Activated naive CD4-positive, alpha-beta T cell (primary cell): ENCODE measurements at places on chromosomes 7 and 10.
A peak's percentile ranks its signal among the peaks of the same experiment; 100 is the strongest.

DNA sequence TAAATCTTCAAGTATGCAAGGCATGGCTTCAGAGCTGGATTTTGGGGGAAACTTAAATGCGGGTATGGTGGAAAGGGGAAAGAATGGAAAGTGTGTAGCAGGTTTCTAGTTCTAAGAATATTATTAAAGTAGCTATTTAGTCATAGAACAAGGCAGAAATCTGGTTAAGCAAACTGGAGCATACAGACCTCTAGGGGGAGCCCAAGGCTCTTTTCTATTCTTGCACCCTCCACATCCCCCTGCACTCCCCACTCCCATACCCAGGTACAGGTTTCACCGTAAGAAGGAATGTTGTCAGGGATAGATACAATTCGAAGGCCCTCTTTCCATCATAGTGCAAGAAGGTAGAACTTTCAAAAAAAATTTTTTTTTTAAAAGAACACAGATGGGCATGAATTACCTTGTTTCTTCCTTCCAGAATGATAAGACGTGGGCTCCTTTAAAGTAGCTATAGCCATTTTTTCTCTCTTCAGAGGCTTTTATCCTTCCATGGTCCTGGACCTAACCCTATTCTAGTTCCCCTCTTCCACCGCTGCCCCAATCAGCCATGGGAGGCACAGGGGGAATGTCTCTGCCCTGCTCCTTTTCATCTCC, 41.5 kb upstream of the SMIM30 start:
- DNase-seq = no peak

DNA sequence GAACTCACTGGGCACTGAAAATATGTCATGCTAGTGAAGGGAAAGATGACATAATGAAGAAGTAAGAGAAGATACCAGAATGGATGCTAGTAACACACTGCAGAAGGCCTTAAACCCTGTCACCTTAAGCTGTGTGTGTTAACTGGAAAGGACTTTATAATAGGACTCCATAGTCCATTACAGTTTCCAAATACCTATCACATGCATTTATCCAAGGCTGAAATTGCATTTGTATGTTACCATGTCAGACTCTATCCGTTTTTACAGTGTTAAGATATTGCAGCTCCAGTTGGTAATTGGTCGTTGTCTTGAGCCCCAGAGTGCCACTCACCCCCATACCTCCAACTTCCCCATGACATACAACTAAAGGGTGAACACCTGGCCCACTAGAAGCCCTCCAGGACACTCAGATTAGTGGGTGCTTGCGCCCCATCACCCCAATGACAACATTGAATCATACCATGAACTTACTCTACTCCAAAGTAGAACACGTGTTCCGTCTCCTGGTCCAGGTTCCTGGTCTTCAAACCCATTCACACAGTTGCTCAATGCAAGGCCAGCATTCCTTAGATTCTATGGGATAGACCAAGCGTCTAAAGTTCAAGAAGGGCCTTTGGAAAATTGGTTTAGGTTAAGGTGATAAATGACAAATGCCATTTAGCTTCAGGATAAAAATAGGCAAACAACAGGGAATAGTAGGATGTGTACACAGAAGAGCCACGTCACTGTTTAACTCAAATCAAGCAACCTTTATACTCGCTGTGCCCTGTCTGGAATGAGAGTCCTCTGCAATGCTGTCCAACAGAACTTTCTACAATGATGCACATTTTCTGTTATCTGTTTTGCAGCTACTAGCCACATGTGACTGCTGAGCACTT, 2.1 kb upstream of the RAPGEF5 start:
- no peak for DNase-seq

GRCh38 chr10:3850999-3851937, 66.3 kb upstream of the KLF6 start:
- DNase-seq = no peak

- no peak for DNase-seq
Measured at GRCh38 chr7:28773423-28774145, 184.5 kb downstream of the TRIL start.

DNA sequence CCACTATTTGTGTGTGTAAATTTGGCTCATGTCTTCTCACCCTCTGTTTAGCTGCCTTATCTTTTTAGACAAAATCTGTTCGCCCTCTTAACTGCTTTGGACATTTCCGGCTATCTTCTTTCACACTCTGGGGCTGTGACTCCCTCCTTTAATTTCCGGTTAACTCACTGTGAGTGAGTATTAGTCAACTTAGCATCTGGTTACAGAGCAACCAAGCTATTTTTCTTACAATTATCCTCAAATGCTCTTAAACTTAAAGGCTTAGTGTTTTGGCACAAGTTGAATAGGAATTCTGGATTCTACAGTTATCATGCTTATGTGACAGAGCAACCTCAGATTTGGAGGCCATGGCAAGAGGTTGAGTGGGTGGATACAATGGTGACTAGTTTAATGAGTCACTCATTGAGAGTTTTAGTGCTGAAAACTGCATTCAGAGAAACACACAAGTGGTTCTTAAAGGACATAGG, 177.6 kb upstream of the SEMA3A start:
- no peak for DNase-seq

- DNase-seq = no peak
Measured at GRCh38 chr10:3588346-3588745, 196.7 kb downstream of the KLF6 start.

GRCh38 chr7:42931447-42931833, 534 bp downstream of the PSMA2 start:
- DNase-seq = no peak

GRCh38 chr10:75744261-75744660, 312.8 kb downstream of the LRMDA start:
- DNase-seq = no peak

- no peak for DNase-seq
Measured at GRCh38 chr10:117226813-117227451, 14.0 kb upstream of the SLC18A2 start.

DNA sequence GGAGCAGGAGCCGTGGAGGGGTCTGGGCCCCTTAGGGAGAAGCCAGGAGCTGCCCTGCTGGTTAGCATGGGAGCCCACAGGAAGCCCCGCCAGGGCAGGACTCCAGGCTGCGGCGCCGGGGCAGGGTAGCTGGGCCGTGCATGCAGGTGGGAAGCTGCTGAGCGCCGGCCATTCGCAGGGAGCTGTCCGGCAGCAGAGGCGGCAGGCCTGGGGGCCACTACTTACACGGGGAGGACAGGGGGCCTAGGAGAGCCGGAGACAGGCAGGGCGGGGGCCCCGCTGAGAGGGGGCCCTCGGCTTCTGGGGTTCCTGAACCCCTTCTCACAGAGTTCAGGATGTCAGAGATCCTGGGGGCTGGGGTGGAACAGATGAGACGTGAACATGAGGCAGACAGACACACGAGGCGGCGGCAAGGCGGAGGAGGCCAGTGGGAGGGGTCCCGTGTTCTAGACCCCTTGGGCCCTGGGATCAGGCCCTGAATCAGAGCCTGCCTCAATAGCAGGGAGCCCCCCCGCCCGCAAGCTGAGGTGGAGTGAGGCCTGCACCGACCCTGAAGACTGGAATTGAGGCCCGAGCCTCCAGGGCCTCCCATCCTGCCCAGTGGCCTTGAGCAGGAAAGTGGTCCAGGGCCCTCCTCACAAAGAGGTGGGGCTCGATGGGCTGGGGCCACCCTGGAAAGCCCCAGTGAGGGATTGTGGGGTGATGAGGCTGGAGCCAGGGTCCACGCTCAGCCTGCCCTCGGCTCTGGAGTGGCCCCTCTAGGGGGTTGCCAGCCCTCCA, 28.0 kb downstream of the YKT6 start:
- no peak for DNase-seq

DNA sequence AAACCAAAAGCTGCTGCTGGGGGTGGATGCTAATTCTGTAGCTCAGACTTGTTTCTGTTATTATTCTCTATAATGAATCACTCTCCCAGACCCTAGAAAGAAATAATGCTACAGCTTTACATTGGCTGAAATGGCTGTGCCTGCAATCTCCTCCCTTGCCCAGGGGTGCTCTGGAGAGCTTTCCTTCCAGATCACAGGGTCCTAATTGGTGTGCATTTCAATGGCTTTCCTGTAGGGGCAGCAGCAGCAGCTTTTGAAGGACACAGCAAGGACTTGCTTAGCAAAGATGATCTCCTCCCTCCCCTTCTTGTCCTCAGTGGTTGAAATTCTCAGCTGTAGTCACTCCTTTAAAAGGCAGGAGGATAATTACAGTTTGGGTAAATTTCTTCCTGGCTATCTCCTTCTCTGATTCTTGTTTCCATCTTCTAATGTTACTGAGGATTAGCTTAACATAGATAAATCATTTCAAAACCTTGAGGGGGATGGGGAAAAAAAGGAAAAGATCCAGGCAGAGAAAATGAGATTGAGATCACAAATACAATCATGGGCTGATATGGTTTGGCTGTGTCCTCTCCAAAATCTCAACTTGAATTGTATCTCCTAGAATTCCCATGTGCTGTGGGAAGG, 120.2 kb upstream of the CTTNBP2 start:
- no peak for DNase-seq

- no peak for DNase-seq
Measured at GRCh38 chr10:101217450-101218281, 11.6 kb downstream of the LBX1 start.

- no peak for DNase-seq
Measured at GRCh38 chr7:135684136-135684535, 21.8 kb downstream of the STMP1 start.

- peak; percentile 82 for DNase-seq
Measured at GRCh38 chr10:80205477-80206276, at the start of gene ANXA11. ANXA11 (minus strand) TSS chr10:80205537; CDS start chr10:80172861, 32,676 bp downstream.

GRCh38 chr7:158611541-158611940, 23.9 kb upstream of the PTPRN2 start:
- no peak for DNase-seq

DNA sequence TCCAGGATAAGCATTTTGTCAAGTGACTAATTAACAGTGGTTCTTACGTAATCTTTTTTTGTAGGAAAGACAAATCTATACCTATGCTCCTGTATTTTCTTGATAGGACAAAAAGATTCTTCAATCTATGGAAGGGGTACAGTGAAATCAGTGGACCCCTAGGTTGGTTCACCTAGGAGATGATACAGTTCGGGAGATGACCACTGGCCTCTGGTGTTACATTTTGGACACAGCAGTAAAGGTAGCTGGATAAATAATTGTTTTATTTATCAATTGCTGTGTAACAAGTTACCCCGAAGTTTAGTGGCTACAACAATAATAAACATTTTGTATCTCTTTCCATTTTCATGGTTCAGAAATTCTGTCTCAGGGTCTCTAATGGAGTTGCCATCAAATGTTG, 288.2 kb upstream of the MAGI2 start:
- no peak for DNase-seq

- no peak for DNase-seq
Measured at GRCh38 chr7:106768324-106768751, 96.7 kb upstream of the PIK3CG start.

DNA sequence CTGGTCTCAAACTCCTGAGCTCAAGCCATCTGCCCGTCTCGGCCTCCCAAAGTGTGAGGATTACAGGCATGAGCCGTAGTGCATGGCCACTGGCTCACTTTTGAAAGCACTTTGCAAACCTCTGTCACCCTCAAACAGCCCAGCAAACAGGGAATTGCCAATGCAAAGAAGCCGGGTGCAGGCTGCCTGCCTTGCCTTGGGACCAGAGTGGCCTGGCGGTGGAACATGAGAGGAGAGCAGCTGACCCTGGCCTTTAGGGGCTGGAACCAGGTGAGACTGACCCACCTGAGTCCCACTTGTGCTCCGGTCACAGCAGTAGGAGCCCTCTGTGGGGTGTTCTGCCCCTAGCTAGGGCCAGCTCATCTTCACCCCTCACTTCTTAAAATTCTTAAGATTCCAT, 237.1 kb upstream of the GALNT17 start:
- no peak for DNase-seq

GRCh38 chr10:3071405-3072198, 4.3 kb downstream of the PFKP start:
- DNase-seq = no peak
